ENCODE measurements at places on chromosomes 2 and 18.
A peak's percentile ranks its signal among the peaks of the same experiment; 100 is the strongest.

GRCh38 chr2:206217743-206218142 is 56.7 kb upstream of the ZDBF2 start:
- peak; percentile 15 for DNase-seq

DNA sequence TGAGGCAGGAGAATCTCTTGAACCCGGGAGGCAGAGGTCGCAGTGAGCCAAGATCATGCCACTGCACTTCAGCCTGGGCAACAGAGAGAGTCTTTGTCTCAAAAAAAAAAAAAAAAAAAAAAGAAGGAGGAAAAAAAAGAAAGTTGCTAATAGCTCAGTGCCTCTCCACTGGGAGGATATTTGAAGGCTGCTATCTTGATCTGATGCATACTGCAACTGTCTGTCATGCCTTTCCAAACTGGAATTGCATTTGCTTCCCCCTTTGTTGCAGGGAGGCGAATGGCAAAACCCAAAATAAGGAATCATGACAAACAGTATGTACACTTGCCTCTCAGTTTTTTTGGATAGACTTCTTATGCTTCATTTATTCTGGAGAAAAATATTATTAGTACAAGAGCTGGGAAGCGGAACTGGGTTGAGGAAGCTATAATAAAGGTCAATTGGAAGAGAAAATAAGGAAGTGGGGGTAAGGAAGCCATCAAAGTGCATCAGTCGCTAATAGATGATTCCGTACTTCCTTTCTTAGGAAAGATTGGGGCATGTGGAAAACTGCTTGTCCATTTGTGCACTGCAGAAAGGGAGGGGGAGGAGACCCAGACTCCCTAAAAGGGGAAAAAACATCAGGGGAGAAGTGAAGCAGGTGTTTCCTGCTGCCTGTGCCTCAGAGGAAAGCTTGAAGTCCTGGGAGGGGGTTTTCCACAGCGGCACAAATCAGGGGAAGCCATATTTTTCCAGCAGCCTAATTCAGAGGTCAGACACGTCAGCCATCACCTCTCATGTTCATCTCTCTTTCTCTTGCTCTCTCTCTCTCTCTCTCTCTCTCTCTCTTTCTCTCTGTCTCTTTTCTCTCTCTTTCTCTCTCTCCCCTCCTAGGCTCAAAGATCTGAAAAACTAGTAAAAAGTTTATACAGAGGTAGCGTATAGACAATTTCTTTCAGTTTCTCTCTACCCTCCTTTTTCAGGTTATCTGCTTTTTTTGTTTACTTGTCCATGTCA is 301.4 kb upstream of the TNP1 start:
- no peak for DNase-seq

DNA sequence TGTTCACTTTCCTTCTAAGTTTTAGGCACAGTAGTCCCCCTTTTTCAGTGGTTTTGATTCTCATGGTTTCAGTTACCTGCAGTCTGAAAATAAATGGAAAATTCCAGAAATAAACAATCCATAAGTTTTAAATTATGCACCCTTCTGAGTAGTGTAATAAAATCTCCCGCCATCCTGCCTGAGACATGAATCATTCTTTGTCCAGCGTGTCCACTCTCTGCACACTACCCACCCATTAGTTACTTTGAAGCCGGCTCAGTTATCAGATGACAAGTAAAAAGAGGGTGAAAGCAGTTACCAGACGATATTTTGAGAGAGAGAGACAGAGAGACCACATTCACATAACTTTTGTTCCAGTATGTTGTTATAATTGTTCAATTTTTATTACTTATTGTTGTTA is 400.5 kb downstream of the TMX3 start:
- no peak for DNase-seq

DNA sequence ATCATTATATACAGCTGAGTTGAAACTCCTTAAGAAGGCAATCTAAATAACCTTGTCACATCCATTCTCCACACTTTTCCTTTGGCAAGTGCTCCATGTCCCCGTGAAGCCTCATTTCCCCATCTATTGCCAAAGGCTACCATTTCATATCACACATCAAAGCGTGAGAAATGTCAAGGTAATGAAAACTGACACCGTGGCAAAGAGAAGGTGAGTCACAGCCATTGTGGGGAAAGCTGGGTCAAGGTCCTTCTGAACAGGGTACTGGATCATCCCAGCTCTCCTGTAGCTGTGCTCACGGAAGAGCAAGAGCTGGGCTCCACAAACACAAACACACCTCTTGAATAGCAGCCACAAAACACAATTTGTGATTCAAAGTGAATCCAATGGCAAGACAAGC is 58.2 kb upstream of the REG3G start:
- DNase-seq, result no peak

DNA sequence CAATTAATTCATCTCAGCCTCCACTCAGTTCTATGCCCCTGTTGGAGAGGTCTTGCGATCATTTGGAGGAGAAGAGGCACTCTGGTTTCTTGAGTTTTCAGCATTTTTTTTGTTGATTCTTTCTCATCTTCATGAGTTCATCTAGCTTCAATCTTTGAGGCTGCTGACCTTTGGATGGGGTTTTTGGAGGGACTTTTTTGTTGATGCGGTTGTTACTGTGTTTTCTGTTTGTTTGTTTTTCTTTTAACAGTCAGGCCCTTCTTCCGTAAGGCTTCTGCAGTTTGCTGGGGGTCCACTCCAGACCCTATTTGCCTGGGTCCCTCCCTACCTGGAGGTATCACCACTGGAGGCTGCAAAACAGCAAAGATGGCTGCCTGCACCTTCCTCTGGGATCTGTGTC is 149.9 kb upstream of the RBBP8 start:
- DNase-seq, result no peak

DNA sequence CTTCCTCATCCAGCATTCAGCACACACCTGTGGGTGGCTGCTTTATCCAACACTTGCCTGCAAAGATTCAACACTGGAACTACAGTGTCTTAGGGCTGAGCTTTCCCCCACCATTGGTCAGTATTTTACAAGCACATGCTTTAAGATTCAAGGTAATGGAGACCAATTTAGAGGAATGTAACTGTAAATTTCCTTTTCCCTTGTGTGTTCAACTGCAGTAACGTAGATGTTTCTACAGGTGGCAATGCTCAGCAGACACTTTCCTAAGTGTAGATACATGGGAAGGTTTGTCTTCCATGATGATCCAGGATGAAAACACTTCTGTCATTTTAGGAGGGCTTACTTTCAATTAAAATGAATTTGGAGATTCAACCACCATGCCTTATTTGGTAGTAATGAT is 143.6 kb upstream of the PXDN start:
- DNase-seq, result peak; percentile 34

GRCh38 chr2:188518381-188518780 is 226.7 kb downstream of the GULP1 start:
- peak; percentile 28 for DNase-seq

DNA sequence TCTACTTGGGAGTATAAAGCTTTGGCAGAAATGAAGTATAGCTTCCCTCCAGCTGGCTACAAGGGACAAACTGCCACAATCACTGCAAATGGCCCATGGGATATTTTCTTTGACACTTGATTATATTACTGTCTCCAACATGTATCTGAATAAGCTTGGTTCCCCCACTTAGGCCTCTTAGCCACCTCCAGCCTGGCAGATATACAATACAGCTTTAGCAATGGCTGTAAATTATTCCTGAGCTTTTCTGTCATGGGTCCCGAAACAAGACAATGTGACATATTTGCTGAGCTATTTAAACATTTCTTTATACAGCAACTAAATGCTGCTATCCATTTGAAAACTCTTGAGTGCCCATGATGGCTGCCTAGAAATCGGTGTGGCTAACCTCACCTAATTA is 406.2 kb downstream of the SUCLG1 start:
- DNase-seq, result no peak

DNA sequence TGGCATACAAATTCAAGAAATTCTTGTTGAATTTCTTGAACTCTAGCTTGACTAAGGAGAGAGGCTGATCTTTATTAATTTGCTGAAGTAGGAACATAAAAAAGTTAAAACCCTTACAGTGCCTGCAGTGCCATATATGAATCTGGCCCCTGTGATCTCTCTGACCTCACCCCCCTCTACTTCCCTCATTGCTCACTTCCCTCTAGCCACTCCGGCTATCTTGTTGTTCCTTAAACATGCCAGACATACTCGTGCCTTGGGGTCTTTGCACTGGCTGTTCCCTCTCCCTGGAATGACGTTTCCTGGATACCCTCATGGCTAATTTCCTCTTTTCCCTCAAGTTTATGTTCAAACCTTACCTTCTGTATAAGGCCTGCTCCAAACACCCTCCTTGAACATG is 246.3 kb upstream of the SIX2 start:
- DNase-seq, result no peak

DNA sequence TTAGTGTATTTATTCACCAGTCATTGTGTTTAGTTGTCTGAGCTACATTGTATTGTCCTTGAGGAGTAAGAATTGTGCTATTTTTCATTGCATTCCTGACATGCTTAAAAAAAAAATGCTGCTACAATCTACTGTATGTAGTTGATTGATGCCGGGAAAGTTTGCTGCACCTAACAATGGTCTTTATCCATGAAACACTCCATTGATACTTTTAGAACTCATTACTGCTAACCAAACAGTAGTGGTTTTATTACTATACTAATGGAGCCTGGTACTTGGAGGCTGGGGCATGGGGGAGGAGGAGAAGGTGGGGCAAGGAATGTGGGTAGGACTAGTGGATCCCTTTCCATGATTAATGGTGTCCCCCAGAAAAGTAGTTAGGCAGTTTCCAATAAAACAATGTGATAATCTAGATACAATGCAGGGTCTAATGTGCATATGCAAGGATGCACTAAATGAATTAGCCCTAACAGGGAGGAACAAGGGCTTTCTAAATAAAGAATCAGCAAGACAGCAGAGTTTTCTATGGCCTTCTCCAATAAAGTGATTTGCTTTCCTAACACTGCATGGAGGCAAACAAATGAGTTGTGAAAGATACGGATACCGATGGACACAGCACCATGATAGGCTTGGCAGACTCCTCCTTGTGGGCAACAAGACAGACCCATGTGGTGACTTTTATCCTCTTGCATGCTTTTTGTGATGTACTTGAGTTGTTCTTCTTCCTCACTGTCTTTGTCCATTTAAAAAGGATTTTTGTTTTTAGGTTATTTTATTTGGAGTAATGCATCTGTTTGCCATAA is 78.5 kb downstream of the FMNL2 start:
- peak; percentile 49 for DNase-seq

GRCh38 chr2:97742381-97742847 is 29.0 kb downstream of the ZAP70 start:
- peak; percentile 9 for DNase-seq

DNA sequence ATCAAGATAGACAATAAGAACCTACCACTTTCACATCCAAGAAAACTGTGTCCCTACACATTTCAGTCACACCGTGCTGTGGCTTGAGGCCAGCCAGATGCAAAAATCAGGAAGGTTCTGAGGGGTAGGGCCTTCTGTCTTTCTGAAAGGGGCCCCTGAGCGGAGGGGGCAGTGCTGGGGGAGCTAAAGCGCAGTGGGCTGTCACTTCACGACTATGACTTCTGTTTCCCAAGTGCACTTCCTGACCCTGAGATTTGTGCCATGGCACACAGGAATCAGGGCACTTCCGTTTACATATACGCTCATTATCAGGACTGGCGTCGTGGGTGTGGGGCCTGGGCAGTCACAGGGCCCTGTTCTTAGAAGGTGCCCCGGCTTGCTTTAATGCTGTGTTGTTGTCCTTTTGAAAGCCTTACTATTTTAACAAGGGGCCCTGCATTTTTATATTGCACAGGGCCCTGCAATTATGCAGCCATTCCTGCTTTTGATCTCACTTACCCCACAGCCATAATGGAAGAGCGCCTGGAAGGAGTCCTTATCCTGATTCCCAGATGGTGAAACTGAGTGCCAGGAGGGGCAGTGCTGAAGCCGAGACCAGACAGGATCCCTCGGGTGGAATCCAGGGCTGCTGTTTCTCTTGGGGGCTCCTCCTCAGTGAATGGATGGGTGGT is 620 bp downstream of the NGEF start:
- no peak for DNase-seq

GRCh38 chr18:51196811-51197660 is 445 bp downstream of the MEX3C start:
- DNase-seq, result peak; percentile 68

- peak; percentile 37 for DNase-seq
Measured at GRCh38 chr2:42328148-42328833, 32.7 kb downstream of the COX7A2L start.

DNA sequence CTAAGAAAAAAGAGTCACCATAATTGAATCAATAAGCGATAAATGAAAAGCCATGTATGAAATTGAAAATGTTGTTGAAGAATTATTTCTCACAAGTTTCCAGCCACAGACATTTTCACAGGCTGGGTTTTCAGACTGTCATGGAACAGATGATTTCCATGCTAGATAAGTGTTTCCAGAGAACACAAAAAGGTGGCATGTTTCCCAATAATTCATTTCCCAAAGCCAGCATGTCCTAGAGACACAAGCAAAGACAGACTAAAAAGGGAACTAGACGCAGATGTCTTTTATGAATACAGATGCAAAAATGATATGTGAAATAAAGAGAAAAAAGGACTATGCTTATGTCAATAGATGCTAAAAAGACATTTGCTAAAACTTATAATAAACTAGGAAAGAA is 255.1 kb downstream of the EIPR1 start:
- DNase-seq, result no peak

DNA sequence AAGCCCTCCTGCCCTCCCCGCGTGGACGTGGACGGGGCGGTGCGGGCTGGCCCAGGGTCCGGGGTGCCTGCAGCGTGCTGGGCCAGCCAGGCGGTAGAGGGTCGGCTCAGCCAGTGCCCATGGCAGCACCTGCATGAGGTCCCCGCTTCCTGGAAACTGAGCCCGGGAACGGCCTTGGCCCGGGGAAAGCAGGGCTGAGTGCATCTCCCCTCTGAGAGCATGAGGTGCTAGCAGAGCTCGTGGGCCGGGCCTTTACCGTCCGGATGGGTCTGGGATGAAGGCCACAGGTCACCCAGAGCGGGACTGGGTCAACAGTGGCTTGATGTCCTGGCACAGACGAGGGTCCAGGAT is 39.8 kb downstream of the TSHZ1 start:
- no peak for DNase-seq

GRCh38 chr18:79590191-79591031 is 89.2 kb upstream of the CTDP1 start:
- no peak for DNase-seq

- no peak for DNase-seq
Measured at GRCh38 chr2:100406120-100406508, 11.4 kb downstream of the CHST10 start.

- DNase-seq, result no peak
Measured at GRCh38 chr2:209582281-209582680, 158.4 kb downstream of the MAP2 start.

DNA sequence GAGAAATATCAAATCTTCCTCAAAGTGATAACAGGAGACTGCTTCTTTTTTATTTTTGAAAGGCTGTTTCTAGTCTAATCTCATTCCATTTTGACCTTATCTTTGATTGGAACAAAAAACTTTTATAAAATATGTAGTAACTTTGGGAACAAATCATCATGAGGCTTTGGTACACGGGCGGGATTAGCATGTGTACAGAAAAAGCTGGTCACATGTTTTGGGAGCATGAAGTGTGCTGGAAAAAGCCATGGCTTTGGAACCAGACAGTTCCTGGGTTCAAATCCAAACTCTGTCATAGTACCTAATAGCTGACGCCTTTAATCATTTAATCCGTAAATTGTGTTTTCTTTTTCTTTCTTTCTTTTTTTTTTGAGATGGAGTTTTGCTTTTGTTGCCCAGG is 78.2 kb downstream of the RFTN2 start:
- DNase-seq, result no peak

GRCh38 chr2:173891315-173892037 is 73.7 kb downstream of the SP3 start:
- DNase-seq, result no peak

Data from kidney tubule cell (primary cell).